Breast epithelium (tissue), 4 donors: ENCODE measurements at places on chromosomes 5 and 9. TPM values are rescaled to one million over a fixed set of nuclear protein-coding genes. Genes with fewer than 3 reads are reported as not detected.

The MLANA gene
- total RNA-seq = not detected

GRCh38 chr9:135997090-135998015 is 36.2 kb upstream of the UBAC1 start:
- no peaks in the 10 kb centered on the region for H3K27me3 ChIP-seq
- no peak overlapping the region for H3K27ac ChIP-seq
- peaks cover 7% of the 10 kb centered on the region for H3K4me1 ChIP-seq
- no peak for DNase-seq
- no peak overlapping the region for H3K4me3 ChIP-seq

DNA sequence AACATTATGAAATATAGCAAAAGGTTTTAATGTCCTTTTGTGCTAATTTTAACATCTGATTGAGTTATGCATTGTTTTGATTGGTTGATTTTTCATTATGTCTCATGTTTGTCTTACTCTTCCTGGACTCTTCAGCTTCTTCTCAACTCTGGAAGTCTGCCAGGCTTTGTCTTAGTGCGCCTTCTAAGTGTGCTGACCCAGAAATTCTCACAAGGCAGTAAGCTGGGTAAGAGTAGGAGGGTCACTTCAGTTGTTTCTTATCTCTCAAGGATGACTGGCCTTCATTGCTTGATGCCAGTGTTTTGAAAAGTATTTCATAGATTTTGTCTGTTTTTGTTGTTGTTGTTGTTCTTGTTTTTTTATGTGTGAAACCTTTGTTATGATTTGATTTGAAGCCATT is 59.2 kb downstream of the RIC1 start:
- no peaks in the 10 kb centered on the region for H3K36me3 ChIP-seq
- no peak overlapping the region for H3K27ac ChIP-seq
- no peaks in the 10 kb centered on the region for H3K27me3 ChIP-seq

GRCh38 chr5:61159836-61160235 is 2.4 kb downstream of the SMIM15 start:
- H3K36me3 ChIP-seq = no peaks in the 10 kb centered on the region
- H3K4me1 ChIP-seq = peaks cover 4% of the 10 kb centered on the region
- no peak overlapping the region for H3K27ac ChIP-seq
- H3K4me3 ChIP-seq = no peak overlapping the region
- DNase-seq = no peak
- H3K27me3 ChIP-seq = no peaks in the 10 kb centered on the region

DNA sequence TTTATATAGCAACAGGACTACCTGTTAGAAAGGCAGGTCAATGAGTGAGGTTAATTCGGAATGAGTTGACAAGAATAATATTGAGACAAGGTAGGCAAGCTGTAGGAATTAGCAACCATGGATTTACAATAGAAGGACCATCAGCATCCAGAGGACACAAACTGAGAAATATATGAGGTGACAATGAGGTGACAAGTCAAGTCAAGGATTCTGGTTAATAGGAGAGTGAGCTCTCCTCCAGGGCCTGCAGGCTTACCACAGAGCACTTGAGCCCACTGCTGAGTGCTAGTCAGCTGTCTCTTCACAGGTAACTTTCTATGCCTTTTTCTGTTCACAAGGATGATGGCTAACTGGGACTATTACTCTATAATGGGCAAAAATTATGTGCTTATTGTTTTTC is 227.2 kb downstream of the MRPS30 start:
- no peak overlapping the region for H3K4me3 ChIP-seq
- no peaks in the 10 kb centered on the region for H3K27me3 ChIP-seq
- no peaks in the 10 kb centered on the region for H3K4me1 ChIP-seq
- DNase-seq = no peak

GRCh38 chr5:134463176-134463720 is 51.6 kb upstream of the CDKN2AIPNL start:
- no peak for DNase-seq
- H3K4me3 ChIP-seq = no peak overlapping the region
- no peaks in the 10 kb centered on the region for H3K27me3 ChIP-seq
- H3K27ac ChIP-seq = no peak overlapping the region

The PCDHGA4 gene
- total RNA-seq = 12.1 TPM

The EFNA5 gene
- 12.3 TPM for total RNA-seq

DNA sequence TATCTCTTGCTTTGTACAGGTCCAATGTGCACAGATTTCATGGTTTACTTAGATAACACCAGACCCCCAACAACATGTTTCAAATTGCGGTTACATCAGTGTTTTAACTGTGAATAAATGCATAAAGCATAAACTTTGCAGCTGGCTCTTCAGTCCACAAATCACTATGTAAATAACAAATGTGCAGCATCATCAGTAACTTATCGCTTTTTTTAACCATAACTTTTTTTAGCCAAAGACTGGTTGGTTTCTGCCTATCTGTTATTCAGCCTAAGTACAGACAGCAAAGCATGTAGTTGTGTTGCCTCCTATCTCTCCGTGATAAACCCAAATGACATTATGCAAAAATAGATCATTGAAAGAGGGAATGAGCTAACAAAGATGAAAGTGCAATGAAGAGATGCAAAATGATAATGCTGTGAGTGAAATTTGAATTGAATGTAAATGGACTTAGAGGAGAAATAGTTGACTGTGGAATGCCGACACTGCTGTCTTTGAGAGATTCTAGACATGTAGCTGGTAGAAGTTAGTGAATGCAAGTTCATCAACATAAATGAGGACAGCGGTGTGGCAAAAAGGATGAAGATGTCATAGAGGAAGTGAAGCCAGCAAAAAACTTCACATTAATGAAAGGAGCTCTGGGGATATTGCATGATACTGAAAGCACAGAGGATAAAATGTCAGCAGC is 108.8 kb downstream of the PDE8B start:
- no peak for DNase-seq
- H3K27ac ChIP-seq = no peak overlapping the region
- H3K27me3 ChIP-seq = no peaks in the 10 kb centered on the region

DNA sequence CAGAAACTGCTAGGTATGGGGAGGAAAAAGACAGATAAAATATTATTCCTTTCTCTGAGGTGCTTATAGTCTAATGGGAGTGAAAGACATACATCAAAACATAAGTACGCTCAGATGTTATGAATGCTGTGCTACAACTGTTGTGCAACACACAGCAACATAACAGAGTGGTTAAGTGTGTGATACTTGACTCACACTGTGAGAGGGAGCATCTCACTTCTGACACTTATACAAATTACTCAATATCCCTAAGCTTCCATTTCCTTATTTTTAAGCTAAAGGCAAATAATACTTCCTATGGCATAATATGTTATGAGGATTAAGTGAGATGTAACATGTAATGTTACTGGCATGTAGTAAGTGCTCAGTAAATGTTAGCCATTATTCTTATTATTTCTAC is 110.6 kb upstream of the FER start:
- H3K4me1 ChIP-seq = no peaks in the 10 kb centered on the region
- H3K27me3 ChIP-seq = no peaks in the 10 kb centered on the region
- no peak overlapping the region for H3K27ac ChIP-seq

The COL5A1 gene
- 12.1 TPM for total RNA-seq

DNA sequence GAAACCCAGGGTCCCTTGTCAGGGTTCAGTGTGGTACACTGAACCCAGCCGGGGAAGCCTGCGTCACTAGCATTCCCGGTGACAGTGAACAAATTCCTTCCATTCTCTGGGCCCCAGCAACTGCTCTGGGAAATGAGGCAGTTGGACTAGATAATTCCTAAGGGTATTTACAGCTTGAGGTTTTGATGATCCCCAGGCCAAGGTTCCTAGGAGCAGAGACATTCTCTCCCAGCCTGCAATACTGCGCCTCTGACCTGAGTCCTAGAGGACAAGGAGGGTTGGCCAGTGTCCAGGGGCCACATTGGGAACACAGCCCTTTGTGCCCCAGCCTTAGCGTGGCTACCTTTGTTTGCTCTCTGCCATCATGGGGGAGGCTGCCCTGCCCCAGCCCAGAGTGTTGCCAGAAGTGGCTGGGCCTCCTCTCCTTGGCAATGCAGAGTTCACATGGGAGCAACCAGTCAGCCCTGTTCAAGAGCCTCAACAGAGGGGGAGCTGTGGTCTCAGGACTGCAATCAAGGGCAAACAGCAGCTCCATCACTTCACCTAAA is 178.2 kb downstream of the SEC61B start:
- no peak overlapping the region for H3K4me3 ChIP-seq
- H3K27me3 ChIP-seq = no peaks in the 10 kb centered on the region
- H3K4me1 ChIP-seq = no peaks in the 10 kb centered on the region
- DNase-seq = no peak

GRCh38 chr9:133355881-133356357 is 368 bp downstream of the SURF1 start:
- peaks cover 5% of the 10 kb centered on the region for H3K36me3 ChIP-seq
- H3K4me1 ChIP-seq = no peaks in the 10 kb centered on the region
- no peak for DNase-seq
- H3K4me3 ChIP-seq = peak overlapping the region; percentile 92
- H3K27ac ChIP-seq = peak overlapping the region; percentile 88

The ZBTB34 gene
- 9.2 TPM for total RNA-seq

DNA sequence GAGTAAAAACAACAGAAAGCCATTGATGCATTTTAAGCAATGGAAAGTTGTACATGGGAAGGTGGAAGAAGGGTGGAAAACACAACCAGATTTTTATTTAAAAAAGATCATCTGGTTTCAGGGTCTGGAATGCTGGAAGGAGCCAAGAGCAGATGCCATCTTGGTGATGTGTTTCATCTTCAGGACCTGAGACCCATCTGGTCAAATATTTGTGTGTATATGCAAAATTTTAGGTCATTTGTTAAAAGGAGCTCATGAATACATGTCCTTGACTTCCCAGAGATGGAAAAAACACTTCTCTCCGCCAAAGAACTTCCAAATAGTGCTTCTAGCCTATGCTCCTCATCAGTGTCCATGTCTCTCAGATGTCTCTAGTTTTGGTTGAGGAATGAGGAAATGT is 110.6 kb upstream of the GDNF start:
- H3K27me3 ChIP-seq = no peaks in the 10 kb centered on the region
- DNase-seq = no peak
- no peaks in the 10 kb centered on the region for H3K36me3 ChIP-seq

GRCh38 chr9:34664281-34665066 is 2.0 kb upstream of the CCL27 start:
- H3K4me1 ChIP-seq = no peaks in the 10 kb centered on the region
- peak; percentile 71 for DNase-seq
- peak overlapping the region; percentile 74 for H3K4me3 ChIP-seq
- H3K27ac ChIP-seq = peak overlapping the region; percentile 98
- no peaks in the 10 kb centered on the region for H3K36me3 ChIP-seq

DNA sequence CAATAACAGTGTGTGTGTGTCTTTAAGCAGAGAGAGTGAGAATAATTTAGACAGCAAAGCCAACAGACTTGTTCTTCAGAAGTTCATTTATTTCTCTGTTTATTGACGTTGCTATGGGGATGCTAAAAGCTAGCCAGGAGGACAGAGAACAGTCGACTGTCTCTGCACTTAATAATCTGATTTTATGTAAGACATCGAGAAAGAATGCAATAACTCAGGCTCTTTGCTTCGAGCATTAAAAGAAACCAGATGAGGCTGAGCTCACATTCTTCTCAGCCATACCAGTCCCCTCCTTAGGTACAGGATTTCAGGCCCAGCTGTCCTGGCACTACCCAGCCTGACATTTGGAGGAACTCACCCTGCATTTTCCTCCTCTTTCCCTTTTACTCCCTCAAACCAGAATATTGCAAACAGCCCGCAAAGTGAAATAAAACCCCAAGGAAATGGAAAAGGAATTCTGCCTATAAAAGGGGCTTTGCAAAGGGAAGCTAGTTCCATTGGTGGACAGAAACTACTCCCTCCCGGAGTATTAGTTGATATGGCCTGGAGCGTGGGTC is 44.5 kb upstream of the DPYSL3 start:
- H3K36me3 ChIP-seq = no peaks in the 10 kb centered on the region
- peaks cover 7% of the 10 kb centered on the region for H3K4me1 ChIP-seq
- H3K27ac ChIP-seq = peak overlapping the region; percentile 87

GRCh38 chr5:140480310-140481014 is 67.0 kb upstream of the EIF4EBP3 start:
- H3K36me3 ChIP-seq = peaks cover 3% of the 10 kb centered on the region
- no peak for DNase-seq
- H3K27ac ChIP-seq = no peak overlapping the region
- H3K4me3 ChIP-seq = no peak overlapping the region
- no peaks in the 10 kb centered on the region for H3K4me1 ChIP-seq

DNA sequence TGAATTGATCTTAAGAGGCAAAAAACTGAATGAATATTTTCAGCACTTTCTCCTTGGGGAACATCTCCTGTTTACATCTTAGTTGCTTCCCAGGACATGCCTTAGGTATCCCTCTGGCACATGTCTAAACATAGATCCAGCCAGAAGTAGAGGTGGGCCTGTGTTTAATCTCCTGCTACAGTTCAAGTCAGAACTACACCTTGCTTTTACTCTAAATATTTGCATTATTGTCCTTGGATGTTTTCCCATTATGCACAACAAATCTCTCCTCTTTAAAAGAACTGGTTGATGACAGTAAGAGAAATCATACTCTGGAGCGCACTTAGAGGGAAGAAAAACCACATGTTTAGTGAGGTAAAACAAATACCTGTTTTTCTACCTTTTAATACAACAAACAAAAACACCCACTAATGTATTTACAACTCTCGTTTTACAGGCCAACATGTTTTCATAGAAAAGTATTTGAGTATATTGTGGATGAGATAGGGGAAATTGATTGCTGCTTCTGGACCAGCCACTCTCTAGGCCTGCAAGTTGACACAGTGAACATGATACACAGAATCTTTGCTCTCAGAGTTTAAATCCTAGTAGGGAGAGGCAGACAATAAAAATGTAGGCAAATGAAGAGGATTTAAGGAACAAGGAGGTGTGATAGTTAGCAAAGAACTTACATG is 32.3 kb downstream of the TNFAIP8 start:
- no peaks in the 10 kb centered on the region for H3K36me3 ChIP-seq
- peaks cover 8% of the 10 kb centered on the region for H3K4me1 ChIP-seq
- H3K27me3 ChIP-seq = no peaks in the 10 kb centered on the region
- H3K27ac ChIP-seq = no peak overlapping the region

The SEMA6A gene
- total RNA-seq = 35.6 TPM

The WNT8A gene
- total RNA-seq = not detected

The ADGRV1 gene
- 0.32 TPM for total RNA-seq

The AMBP gene
- not detected for total RNA-seq
